ENCODE measurements at places on chromosomes 2 and 18.

DNA sequence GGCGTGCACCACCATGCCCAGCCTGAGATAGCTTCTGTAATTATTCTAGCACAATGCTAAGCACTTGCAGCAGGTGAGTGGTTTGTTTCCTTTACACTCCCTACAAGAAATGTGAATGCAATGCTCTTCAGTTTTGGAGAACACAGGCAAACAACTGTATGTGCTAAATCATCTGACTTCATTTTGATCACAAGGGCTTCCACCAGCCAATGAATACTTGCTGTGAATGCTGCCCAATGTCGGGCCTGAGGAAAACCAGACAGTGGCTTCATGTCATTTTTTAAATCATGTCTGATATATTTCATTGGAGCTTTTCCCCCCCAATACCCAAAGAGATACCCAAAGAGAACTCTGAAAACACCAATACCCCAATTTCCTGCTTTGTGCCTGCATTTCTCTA, 155.6 kb upstream of the XPO1 start:
- ATAC-seq = no peak
- H3K27ac ChIP-seq = peak overlapping the region; percentile 94
- peak overlapping the region; percentile 93 for H3K4me3 ChIP-seq

- no peak overlapping the region for H3K27ac ChIP-seq
- ATAC-seq = no peak
- H3K4me1 ChIP-seq = no peaks in the 10 kb centered on the region
- no peaks in the 10 kb centered on the region for H3K36me3 ChIP-seq
- H3K4me3 ChIP-seq = no peak overlapping the region
These were observed 516.7 kb downstream of the ERBB4 start for GRCh38 chr2:212021947-212022346.

DNA sequence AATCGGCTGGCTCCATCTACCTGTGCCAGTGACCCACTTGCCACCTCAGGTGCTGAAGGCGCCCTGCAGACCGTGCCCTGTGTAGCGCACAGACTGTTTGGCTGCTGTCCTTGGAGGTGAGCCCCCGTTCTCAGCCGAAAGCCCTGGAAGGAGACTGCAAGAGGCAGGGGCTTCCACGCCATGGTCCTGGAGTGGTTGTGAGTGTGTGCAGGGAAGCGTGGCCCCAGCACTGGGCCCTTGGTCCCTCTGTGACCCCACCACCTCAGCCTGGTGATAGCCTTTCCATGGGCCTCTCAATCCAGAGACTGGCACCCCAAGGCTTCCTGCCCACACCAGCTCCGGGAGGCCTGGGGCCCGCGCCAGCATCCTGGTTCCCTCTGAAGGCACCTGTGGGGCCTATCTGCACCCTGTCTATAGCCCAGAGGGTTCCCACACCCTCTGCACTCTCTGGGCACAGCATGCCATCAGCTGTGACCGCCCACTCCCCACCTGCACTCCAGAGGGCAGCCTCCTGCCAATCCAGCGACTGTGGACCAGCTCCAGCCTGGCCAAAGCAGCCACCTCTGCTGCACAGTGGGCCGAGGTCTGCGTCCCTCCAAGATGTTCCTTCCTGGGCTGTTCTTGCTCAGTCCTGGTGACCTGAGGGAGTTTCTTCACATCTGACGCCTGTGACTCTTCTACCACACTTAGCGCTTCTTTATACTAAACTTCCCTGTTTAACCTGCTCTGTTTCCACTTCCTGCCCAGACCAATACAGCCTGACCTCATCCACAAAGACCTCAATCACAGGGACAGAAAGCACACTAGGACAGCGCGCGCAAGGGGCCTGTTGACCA, 109.5 kb downstream of the EIPR1 start:
- no peak overlapping the region for H3K4me3 ChIP-seq
- H3K4me1 ChIP-seq = peaks cover 10% of the 10 kb centered on the region
- no peak overlapping the region for H3K27ac ChIP-seq
- no peak for ATAC-seq
- no peaks in the 10 kb centered on the region for H3K36me3 ChIP-seq
- no peaks in the 10 kb centered on the region for H3K27me3 ChIP-seq

GRCh38 chr2:68135448-68136320, 22.0 kb upstream of the PNO1 start:
- peaks cover 78% of the 10 kb centered on the region for H3K36me3 ChIP-seq
- no peak overlapping the region for H3K27ac ChIP-seq
- no peak for ATAC-seq
- no peaks in the 10 kb centered on the region for H3K27me3 ChIP-seq

DNA sequence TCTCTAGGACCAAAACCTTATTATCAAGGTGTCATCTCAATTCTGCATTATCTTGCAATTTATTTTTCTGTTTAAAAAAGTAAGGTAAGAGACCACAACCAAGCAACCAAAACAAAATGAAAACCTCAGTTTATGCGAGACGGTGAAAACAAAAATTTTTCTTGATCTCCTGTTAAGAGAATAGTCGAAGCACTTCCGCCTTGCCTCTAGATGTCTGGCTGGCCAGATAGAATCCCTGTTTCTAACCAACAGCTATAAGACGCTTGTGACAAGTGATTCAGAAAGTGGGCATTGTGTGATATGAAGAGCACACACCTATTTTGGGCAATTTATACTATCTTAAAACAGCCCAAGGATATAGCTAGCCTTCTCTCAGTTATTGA, 51.2 kb downstream of the MGAT5 start:
- peak overlapping the region; percentile 49 for H3K4me3 ChIP-seq
- no peaks in the 10 kb centered on the region for H3K27me3 ChIP-seq
- peak overlapping the region; percentile 64 for H3K27ac ChIP-seq

DNA sequence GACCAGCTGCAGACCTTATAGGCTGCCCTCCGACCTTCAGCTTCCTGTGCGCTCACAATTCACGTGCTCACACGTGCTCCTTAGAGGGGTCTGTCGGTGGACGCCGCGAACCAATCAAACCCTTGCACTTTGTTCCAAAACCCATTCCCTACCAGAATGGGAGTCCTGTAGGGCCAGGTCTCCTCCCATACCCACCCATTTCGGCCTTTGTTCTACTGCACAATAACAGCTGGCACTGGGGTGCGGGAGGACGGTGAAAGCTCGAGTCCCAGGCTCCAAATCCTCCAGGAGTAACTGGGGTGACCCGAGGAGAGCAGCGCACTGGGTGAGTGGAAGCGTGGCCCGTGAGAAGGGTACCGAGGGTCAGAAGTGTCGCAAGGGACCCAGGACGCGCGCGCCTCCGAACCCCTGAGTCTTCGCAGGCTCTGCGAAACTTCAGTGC, 13.0 kb downstream of the SIX3 start:
- peaks cover 64% of the 10 kb centered on the region for H3K27me3 ChIP-seq
- H3K36me3 ChIP-seq = no peaks in the 10 kb centered on the region
- no peak for ATAC-seq
- H3K4me1 ChIP-seq = no peaks in the 10 kb centered on the region

GRCh38 chr2:234999740-235000425, 48.1 kb downstream of the SH3BP4 start:
- no peak overlapping the region for H3K4me3 ChIP-seq
- no peaks in the 10 kb centered on the region for H3K4me1 ChIP-seq
- ATAC-seq = peak; percentile 28
- no peak overlapping the region for H3K27ac ChIP-seq

DNA sequence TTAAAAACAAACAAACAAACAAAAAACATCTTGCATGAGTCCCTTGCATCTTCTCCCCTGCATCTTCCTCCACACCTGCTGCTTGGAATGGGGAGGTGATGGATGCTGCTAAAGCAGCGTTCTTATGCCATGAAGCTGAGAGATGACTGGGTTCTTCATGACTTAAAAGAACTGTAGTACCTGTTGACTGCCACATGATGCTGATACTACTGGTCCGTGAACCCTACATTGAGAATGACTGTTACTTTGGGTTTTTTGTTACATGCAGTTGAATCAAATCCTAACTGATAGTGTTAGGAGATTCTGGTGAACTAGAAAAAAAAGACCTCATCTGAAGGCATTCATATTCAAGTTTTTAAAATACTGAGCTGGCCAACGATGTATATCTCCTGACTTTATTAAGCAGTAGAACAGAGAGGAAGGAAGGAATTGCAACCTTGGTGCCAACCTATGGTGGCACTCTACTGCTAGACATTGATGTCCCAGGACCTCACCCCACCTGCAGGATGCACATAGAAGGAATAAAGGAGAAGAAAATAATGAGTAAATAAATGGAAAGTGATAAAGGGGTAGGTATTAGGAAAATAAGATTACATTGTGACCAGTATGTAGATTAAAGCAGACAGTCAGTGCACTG, 63.2 kb upstream of the SPAG16 start:
- no peaks in the 10 kb centered on the region for H3K4me1 ChIP-seq
- ATAC-seq = no peak
- no peak overlapping the region for H3K4me3 ChIP-seq
- no peaks in the 10 kb centered on the region for H3K36me3 ChIP-seq
- no peak overlapping the region for H3K27ac ChIP-seq

- peaks cover 45% of the 10 kb centered on the region for H3K36me3 ChIP-seq
- no peaks in the 10 kb centered on the region for H3K27me3 ChIP-seq
- ATAC-seq = no peak
- peak overlapping the region; percentile 93 for H3K27ac ChIP-seq
These were observed 1.1 kb upstream of the CFLAR start for GRCh38 chr2:201114846-201115245.

GRCh38 chr2:54895730-54896129, 154.5 kb downstream of the RTN4 start:
- H3K36me3 ChIP-seq = no peaks in the 10 kb centered on the region
- H3K27me3 ChIP-seq = no peaks in the 10 kb centered on the region

DNA sequence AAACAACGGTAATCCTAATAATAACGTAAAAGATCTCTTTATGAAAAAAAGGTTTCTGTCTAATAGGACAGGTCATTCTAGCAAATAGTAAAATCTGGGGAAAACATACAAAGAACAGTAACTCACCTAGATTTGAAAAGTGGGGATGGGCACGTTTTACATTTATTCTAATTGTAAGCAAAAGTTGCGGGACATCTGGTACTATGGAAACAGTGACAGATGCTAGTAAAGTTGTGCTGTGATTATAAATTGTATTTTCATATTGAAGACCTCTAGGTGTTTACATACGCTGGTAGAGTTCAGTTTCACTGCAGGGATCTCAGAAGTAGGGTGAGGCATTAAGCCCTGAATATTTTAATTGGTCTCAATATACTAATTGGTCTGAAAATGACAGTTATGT, 422.5 kb downstream of the DPP10 start:
- H3K27me3 ChIP-seq = no peaks in the 10 kb centered on the region
- no peaks in the 10 kb centered on the region for H3K4me1 ChIP-seq
- H3K27ac ChIP-seq = no peak overlapping the region
- no peak for ATAC-seq
- no peaks in the 10 kb centered on the region for H3K36me3 ChIP-seq
- H3K4me3 ChIP-seq = no peak overlapping the region

GRCh38 chr18:26646901-26647300, 98.5 kb upstream of the KCTD1 start:
- H3K4me1 ChIP-seq = no peaks in the 10 kb centered on the region
- no peaks in the 10 kb centered on the region for H3K36me3 ChIP-seq
- H3K4me3 ChIP-seq = no peak overlapping the region
- ATAC-seq = no peak
- H3K27ac ChIP-seq = no peak overlapping the region

GRCh38 chr2:234355021-234355720, 141.7 kb downstream of the ARL4C start:
- H3K4me3 ChIP-seq = no peak overlapping the region
- H3K27ac ChIP-seq = no peak overlapping the region
- no peak for ATAC-seq
- H3K27me3 ChIP-seq = no peaks in the 10 kb centered on the region
- H3K36me3 ChIP-seq = no peaks in the 10 kb centered on the region

- H3K27me3 ChIP-seq = peaks cover 26% of the 10 kb centered on the region
- H3K36me3 ChIP-seq = no peaks in the 10 kb centered on the region
- no peaks in the 10 kb centered on the region for H3K4me1 ChIP-seq
- ATAC-seq = no peak
- no peak overlapping the region for H3K27ac ChIP-seq
- H3K4me3 ChIP-seq = no peak overlapping the region
These were observed 2.1 kb downstream of the CNTNAP5 start for GRCh38 chr2:124027182-124027581.

DNA sequence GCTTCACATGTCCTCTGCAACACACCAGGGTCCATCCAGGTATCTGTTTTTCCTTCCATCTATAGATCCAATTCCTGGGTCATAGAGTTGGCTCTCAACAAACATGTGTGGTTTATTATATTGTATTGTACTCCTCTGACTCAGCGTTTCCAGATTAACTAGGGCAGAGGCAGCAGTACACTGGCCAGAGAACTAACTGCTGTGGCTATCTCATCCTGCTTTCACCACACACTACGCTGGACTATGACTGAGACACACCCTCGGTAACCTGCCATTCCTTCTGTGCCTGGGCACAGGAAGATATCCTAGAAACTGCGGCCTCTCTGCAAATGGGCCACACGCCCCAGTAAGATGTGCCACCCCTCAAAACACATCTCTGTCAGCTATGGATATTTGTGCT, 159.8 kb upstream of the STK17B start:
- no peak overlapping the region for H3K4me3 ChIP-seq
- H3K4me1 ChIP-seq = no peaks in the 10 kb centered on the region
- no peak overlapping the region for H3K27ac ChIP-seq
- H3K27me3 ChIP-seq = no peaks in the 10 kb centered on the region
- no peaks in the 10 kb centered on the region for H3K36me3 ChIP-seq

- no peaks in the 10 kb centered on the region for H3K36me3 ChIP-seq
- ATAC-seq = no peak
- peaks cover 14% of the 10 kb centered on the region for H3K27me3 ChIP-seq
- H3K4me3 ChIP-seq = no peak overlapping the region
- H3K27ac ChIP-seq = no peak overlapping the region
- H3K4me1 ChIP-seq = no peaks in the 10 kb centered on the region
These were observed 72.6 kb upstream of the RAB6C start for GRCh38 chr2:129906861-129907235.

- H3K4me1 ChIP-seq = no peaks in the 10 kb centered on the region
- no peaks in the 10 kb centered on the region for H3K36me3 ChIP-seq
- no peak overlapping the region for H3K4me3 ChIP-seq
- H3K27me3 ChIP-seq = peaks cover 50% of the 10 kb centered on the region
These were observed 29.4 kb upstream of the RTTN start for GRCh38 chr18:70234667-70235459.

DNA sequence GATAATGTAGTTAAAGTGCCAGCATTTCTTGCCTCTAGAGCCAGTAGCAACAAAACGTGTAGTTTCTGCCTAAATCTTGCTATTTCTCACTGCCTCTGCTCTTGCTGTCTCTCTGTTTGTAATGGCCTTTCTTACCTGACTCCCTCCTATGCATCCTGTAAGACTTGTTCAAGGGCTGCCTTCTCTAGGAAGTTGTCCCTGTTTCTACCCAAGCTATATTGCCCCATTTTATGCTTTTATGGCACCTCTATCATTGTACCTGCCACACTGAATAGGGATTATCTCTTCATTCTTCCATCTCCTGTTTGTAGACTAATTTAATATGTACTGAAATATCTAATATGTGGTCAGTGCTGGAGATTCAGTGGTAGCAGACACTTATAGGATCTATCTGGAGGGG, 49.2 kb downstream of the PLCL1 start:
- H3K4me1 ChIP-seq = peaks cover 21% of the 10 kb centered on the region
- H3K27ac ChIP-seq = no peak overlapping the region
- H3K27me3 ChIP-seq = no peaks in the 10 kb centered on the region
- no peak for ATAC-seq
- no peak overlapping the region for H3K4me3 ChIP-seq

- no peaks in the 10 kb centered on the region for H3K27me3 ChIP-seq
- H3K4me1 ChIP-seq = no peaks in the 10 kb centered on the region
- H3K4me3 ChIP-seq = no peak overlapping the region
- ATAC-seq = no peak
- no peaks in the 10 kb centered on the region for H3K36me3 ChIP-seq
These were observed 162.5 kb downstream of the GRB14 start for GRCh38 chr2:164458792-164459191.

- H3K36me3 ChIP-seq = peaks cover 93% of the 10 kb centered on the region
- no peak overlapping the region for H3K27ac ChIP-seq
- H3K4me1 ChIP-seq = peaks cover 5% of the 10 kb centered on the region
- no peak for ATAC-seq
- no peaks in the 10 kb centered on the region for H3K27me3 ChIP-seq
- no peak overlapping the region for H3K4me3 ChIP-seq
These were observed 79.6 kb downstream of the MIB1 start for GRCh38 chr18:21820033-21820810.

All from activated T-helper 17 cell treated with anti-CD3 and anti-CD28 coated beads, Interleukin-2, amount 50 U/mL, for 72 hours (primary cell).